ENCODE measurements at places on chromosomes 7 and 10.

- DNase-seq: no peak
These were observed 286.3 kb downstream of the TNS3 start for GRCh38 chr7:47295606-47296005.

GRCh38 chr10:60028081-60028480 is 121.7 kb upstream of the CCDC6 start:
- no peak for DNase-seq

DNA sequence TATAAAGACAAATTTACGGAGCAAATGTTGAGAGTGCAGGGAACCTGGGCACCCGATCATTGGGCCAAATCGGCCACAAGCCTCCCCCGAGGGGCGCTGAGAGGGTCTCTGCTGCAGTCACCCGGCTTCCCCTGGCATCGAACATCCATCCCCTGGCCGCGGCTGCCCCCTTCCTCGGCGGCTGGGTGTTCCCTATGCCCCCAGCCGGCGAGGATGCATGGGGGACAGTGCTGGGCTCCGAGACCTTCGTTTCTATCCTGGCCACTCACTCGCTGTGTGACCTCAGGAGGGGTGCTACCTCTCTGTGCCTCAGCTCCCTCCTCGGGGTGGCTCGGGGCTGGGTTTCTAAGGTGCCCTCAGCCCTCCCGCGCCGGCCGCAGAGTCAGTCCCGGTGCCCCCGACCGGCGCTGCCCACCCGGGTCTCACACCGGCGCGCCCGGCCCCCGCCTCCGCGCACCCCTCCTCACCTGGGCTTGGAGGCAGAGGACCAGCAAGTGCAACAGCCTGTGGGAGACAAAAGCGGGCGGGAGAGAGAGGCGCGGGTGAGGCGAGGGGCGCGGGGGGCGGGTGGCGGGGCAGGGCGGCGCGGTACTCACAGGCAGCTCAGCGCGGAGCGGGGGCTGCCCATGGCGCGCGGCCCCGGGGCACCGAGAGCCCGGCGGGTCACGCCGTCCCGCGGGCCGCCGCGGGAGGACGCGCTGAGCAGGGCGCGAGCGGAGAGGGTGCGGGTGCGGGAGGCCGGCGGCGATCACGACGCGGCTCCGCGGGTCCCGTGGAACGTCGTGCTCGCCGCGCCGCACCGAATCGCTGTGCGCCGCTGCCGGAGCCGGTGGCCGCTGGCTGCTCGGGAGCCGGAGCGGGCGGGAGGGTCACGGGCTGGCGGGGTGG is at the start of gene FGF8:
Gene FGF8 (minus strand): TSS at position 842 of the 888 bp plus-strand sequence. CDS start 214 bp downstream, at position 628.
- no peak for DNase-seq

- DNase-seq: no peak
These were observed 285.4 kb downstream of the SNX13 start for GRCh38 chr7:17654940-17655339.

DNA sequence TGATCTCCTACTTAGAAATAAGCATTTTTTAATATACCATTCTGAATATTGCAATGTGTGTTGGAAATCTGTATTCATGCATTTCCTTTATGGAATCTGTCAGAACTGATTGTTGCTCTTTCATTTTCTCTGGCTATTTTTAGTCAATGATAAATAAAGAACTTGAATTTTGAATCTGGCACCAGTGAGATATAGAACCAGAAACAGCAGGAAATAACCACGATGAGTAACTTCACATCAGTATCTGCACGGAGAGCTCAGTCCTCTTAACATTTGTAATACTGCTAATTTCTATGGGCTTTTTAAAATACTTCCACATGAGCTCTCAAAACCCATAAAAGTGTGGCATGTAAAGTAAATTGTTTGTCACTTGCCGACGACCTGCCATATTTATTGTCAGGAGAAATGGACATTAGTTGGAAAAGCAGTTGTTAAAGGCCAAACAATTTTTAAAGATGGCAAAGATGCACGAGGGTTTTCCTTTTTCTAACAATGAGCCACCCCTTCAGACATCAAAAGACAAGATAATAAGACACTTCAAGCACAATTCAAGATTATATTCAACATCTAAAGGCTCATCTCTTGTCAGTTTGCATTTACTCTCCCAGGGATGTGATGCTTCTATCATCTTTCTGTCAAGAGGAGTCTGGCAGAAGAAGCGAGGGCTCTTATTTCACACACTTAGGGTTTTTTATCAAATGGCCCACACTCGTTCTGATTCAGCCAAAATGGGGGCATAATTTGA is 118.3 kb downstream of the POU6F2 start:
- no peak for DNase-seq

- DNase-seq: no peak
These were observed 7.1 kb upstream of the FAM204A start for GRCh38 chr10:118349235-118349634.

DNA sequence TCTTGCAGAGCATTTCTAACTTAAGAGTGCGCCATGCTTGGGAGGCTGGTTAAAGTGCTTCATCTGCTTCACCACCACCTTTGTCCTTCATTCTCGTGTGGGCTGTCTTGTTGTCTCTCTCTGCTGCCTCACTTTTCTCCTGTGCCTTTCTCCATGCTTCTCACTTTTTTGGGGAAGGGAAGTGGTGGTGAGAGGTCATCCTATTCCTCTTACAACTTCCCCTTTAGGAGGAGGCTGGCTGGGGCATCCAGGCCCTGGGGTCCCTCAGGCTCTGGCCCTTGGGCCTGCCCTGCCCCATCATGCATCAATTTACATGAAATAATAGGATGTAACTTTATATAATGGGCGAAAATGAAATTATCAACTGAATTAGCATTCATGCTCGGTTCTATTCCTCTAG is 39.9 kb upstream of the PIP4K2A start:
- no peak for DNase-seq

GRCh38 chr7:107392830-107393229 is 77.0 kb upstream of the GPR22 start:
- no peak for DNase-seq

DNA sequence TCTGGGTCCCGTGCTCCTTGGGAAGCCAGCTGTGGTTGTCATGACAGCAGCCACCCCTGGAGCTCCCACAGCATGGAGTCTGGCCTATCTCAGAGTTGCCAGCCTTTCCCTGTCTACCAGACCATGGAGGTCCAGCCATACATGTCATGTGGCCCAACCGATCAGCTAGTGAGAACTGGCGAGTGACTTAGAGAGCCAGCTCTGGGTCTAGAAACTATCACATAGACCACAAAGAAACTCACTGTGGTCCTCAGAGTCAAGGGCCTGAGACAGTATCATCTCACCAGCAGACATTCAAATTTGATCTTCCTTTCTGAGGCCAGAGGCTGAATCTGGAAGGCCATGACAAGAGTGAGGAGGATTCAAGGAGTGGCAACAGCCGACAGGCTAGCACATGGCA is 223.3 kb upstream of the GPR26 start:
- no peak for DNase-seq

DNA sequence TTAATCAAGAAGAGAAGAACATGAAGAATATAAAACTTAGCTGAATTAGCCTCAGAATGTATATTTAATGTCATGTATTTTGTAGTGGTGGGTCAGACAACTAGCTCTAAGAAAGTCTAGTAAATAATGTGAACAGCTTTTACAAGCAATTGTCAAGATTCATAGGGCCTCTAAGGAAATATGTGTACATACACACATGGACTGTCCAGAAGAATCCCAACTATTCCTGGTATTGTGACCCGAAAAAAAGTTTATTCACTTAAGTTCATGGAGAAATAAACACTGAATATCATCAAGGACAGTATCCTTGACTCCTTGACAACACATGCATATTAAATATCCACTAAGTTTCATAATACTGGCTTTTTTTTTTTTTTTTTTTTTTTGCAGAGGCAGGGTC is 11.4 kb upstream of the TWIST1 start:
- DNase-seq: no peak

GRCh38 chr10:21638681-21639080 is 104.6 kb downstream of the MLLT10 start:
- DNase-seq: no peak

DNA sequence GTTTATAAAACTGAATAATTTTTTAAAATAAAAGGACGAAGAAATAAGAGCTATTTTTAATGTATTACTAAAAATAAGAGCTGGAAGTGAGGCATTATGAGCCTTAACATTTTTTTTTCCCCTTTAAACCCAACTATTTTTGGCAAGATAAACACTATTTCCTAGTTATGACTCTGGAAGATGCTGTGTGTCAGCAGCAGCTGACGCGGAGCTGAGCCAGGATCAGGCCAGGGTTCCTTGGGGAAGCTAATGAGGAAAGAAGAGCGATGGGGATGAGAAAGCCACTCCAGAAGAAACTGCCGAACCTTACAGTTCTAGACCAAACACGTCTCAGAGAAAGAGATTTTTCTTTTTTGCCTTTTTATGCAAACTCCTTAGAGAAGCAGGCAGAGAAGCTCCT is 85.9 kb downstream of the USP6NL start:
- no peak for DNase-seq

DNA sequence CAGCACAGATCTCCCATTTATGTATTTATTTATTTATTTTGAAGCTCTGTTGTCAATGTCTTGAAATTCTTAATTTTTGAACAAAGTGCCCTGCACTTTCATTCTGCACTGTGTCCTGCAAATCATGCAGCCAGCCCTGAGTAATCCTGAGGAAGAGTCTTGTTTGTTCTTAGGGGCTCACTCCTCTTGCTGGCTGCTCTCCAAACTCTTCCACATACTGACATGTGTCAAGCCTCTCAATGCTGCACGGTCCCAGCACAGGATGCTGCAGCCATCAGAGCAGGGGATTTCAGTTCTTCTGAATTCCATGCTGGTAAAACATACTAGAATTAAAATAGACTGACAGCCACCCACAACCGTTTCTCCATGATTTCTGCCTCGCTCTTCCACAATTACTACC is 207.2 kb downstream of the PARD3 start:
- DNase-seq: no peak

- DNase-seq: no peak
These were observed 944 bp downstream of the STEAP1B start for GRCh38 chr7:22499044-22499443.

GRCh38 chr10:130790339-130790738 is 521.2 kb downstream of the TCERG1L start:
- DNase-seq: no peak

- DNase-seq: no peak
These were observed 97.7 kb downstream of the CREB5 start for GRCh38 chr7:28510026-28510369.

- DNase-seq: no peak
These were observed 47.5 kb downstream of the TASOR2 start for GRCh38 chr10:5732141-5732540.

- DNase-seq: peak; percentile 16
These were observed 1.2 kb downstream of the CASD1 start for GRCh38 chr7:94510582-94511496.

DNA sequence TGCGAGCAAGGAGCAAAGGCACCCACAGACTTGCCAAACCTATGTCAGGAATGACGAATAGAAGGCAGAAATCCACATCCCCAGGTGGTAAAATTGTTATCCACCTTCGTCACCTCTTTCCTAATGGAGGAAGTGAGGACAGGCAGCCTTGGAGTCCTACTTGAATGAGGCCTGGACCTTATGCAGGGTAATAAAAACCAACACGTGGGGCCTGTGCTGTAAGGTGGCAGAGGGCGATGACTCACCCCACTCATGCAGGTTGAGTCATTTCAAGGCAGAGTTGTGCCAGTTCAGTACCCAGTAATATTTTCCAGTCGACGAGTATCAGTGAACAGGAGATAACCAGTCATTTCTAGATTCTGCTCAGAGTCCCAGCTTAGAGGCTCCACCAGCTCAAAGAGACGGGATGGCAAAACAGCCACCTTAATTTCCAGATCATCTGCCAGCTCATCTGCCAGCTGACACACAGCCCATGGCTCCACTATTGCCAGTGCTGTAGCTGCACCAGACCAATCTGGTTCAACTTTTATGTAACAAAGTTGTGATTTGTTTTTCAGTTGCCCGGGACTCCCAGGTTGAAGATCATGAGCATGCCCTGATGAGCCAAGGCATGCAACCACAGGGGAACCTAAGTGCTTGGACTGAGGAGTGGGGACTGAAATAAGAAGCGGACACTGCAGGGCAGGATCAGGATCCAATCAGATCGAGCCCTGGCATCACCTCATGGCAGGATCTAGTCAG is 176.2 kb upstream of the ITGB1 start:
- DNase-seq: peak; percentile 69

DNA sequence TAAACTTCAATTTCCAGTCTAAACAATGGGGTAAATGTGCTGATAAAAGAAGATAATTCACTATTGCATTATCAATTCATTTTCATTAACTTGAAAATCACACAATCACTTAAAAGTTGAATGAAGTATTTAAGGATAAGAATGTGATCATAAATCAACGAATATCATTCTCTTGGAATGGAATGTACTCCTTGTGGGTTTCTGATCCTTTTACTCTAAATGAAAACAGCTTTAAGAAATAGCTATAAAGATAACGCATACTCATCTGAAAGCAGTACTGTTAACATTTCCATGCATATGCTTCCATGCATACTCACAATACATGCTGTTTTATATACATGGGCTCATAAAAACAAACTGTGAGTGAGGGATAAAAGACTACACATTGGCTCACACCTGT is 108.8 kb downstream of the ATE1 start:
- DNase-seq: no peak

All from stimulated activated CD4-positive, alpha-beta T cell treated with anti-CD3 and anti-CD28 coated beads, Interleukin-4, amount 100 ng/mL, for 1 hour (primary cell).